Stimulated activated CD4-positive, alpha-beta T cell treated with anti-CD3 and anti-CD28 coated beads, TNF-alpha, amount 100 ng/mL, for 48 hours (primary cell): ENCODE measurements at places on chromosomes 1 and 21.

DNA sequence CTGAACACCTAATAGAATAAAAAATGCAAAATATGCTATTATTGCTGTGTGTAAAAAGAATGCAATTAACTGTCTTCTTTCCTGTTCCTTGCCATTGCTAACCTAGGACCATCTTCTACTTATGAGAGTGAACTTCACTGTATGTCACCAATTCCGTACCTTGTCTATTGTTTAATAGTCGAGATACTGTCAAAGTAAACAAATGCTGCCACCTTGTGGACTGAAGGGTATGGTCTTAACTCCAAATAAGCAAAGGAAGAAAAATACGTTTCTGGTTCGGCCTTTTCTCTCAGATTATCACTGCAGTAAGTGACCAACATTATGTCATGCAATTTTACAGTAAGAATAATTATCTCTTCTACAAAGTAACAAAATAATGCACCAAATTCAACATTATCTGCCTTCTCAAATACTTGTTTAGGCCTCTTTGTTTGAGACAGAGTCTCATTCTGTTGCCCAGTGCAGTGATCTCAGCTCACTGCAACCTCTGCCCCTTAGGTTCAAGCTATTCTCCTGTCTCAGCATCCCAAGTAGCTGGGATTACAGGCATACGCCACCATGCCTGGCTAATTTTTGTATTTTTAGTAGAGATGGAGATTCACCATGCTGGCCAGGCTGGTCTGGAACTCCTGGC, 133.4 kb downstream of the COP1 start:
- DNase-seq: no peak

GRCh38 chr1:115810609-115811008, 30.3 kb downstream of the NHLH2 start:
- no peak for DNase-seq

DNA sequence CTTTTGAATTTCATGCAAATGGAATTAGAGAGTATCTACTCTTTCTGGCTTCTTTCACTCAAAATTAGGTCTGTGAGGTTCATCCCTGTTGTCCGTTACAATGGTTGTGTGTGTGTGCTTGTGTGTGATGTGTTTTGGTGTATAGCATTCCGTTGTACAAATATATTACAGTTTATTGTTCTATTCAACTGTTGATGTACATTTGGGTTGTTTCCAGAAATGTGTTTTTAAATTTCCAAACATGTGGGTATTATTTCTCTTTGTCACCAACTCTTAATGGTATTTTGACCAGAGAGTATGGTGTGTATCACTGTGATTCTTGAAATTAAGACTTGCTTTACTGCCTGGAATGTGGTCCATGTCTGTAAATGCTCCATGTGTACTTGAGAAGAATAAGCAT, 16.8 kb upstream of the HCRTR1 start:
- no peak for DNase-seq

GRCh38 chr1:29218223-29218622, 12.5 kb downstream of the MECR start:
- no peak for DNase-seq

DNA sequence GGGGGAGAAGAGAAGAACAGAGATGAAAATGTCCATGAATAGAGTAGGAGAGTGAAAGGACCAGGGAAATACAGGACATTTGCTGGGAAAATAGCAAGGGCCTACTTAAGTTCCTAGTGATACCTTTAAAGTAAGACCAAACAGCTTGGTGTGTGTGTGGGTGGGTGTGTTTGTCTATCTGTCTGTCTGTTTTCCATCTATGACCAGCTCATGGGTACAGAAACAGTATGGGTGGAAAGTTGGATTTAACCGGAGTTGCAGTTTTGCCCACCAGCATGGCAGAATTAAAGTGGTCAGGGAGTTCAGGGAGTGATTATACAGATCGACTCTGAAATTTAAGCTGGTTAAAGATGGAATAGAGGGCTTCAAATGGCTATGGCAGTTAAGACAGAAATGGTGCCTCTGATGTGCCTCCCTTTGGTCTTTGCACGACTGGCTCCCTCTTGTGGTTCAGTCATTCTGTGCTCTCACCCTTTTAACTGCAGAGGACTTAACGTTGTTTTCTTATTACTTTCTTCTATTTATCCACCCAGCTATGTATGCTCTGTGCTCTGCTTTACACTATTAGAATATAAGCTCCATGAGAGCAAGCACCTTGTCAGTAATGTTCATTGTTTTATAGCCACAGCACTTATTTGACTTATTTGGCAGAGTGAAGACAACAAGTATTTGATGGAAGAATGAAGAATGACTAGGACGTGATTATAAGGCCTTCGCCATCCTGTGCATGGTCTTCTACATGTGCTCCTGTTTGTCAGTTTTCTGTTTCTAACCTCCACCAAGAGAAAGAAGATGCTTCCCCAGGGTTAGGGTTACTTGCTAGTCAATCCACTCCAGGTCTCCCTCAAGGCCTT, 72.7 kb upstream of the AK4 start:
- no peak for DNase-seq

DNA sequence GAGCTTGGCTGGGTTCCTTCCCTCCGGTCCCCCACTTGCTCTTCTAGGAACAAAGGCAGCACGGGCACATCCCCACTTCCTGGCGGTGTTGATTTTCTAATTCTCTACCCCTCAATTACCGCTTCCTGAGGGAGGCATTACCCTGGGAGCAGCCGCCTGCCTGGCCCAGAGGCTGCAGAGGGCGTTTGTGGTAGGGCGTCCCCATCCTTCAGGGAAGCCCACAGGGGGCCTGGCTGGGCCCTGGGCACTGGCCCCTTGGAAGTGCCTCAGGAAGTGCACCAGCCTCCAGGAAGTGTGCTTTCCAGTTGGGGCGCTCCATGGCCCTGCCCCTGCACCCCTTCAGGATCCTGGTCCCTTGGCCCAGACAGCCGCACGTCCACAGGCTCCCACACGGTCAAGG, 42.1 kb upstream of the CASZ1 start:
- DNase-seq: no peak

GRCh38 chr1:246096356-246096755, 410.7 kb downstream of the SMYD3 start:
- DNase-seq: no peak

DNA sequence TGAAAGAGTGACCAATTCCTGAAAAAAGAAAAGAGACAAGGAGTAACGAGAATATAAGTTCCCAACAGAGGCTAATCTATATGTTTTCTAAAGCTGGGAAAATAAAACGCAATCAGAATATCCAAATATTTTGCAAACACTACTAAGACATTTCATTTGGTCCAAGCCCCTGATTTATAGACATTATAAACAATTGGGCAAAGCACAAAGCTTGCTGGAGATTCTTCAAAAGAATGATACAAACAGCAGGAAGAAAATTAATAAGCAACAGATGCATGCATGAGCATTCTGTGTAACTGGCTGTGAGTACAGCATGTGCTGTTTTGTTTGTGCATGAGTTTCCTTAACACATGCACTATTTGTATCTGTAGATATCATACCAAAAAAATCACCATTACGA, 552.9 kb downstream of the LTN1 start:
- DNase-seq: no peak

DNA sequence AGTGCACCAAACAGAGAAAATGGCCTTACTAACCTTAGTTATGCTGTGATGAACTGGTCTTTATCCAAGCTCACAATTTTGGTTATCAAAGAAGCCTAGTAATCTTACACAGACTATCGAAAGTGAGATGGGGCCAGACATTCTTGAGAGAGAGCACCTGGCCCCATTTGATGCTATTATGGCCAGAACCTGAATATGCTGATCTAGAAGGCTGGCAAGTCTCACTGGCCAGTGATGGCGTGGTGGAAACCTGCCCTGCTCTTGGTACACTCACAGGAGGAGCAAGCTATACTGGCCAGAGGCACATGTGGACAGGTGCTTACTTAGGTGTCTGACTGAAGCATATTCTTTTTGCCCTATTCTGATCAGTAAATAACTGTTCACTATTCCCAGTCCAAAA, 357.8 kb upstream of the ZRANB2 start:
- no peak for DNase-seq

GRCh38 chr1:14365301-14365988, 233.0 kb upstream of the KAZN start:
- no peak for DNase-seq
